CD4-positive, alpha-beta T cell (primary cell): ENCODE measurements at places on chromosomes 3 and 15. TPM values are rescaled to one million over a fixed set of nuclear protein-coding genes. Genes with fewer than 3 reads are reported as not detected.

DNA sequence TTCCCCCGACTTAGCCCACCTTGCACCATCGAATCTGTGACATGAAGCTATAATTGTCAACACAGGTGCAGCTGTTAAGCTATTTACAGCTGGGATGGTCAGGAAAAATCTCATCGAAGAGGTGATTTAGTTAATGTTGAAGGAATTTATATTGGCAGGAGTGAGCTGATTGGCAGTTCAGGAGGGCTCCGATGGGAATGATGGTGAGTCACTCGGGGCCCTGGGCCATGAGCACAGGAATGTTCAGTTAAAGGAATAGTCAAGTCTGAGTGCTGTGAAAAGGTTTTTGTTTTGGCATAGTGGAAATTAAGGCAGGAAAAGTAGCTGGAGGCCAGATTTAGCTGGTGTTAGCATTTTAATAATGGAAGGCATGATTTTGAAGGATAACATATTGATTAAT is 95.7 kb downstream of the OXSM start:
- DNase-seq, result no peak

GRCh38 chr3:112572701-112573100 is 10.9 kb downstream of the SLC35A5 start:
- peak; percentile 20 for DNase-seq

DNA sequence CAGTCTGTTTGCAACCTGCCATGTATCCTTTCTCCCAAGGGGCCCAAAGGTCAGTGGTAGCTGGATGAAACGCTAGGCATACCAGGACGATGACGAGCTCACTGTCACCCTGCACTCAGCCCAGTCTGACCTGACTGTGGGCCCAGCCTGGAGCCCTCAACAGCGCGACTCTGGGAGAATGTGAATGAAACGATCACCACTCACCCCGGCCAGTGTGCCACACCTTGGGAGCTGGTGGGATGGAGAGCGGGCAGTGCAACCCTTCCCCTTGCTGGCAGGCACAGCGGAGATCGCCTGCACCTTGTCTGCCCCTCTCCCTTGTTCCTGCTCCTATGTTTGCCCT is 27.2 kb downstream of the SRPRB start:
- DNase-seq, result no peak

DNA sequence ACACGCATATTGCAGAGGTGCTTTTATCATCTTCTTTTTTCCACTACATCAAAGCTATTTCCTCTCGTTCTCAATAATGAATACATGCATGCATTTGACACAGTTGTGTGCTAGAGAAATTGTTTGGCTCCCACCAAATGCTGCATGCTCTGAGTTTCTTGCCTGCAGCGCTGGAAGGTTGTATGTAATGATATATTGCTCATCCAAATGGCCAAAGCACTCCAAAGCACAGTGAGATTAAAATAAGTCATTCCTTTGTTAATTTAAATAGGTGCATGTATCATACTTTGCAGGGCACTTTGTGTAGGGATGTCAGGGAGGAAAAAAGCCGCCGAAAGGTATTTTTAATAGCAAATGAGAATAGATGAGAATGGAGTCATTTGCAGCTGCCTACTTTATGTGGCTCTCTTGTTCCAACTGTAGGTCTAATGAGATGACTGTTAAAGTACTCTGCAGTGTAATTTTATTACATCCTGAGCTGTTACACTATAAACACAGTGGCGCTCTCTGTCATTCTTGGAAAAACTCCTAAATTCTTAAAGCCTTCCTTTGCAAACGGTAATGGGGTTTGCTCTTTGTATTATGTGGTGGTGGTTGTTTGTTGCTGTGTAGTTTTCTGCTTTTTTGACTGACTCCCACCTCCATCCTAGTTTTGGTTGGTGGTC is 56.9 kb upstream of the SKOR1 start:
- no peak for DNase-seq

DNA sequence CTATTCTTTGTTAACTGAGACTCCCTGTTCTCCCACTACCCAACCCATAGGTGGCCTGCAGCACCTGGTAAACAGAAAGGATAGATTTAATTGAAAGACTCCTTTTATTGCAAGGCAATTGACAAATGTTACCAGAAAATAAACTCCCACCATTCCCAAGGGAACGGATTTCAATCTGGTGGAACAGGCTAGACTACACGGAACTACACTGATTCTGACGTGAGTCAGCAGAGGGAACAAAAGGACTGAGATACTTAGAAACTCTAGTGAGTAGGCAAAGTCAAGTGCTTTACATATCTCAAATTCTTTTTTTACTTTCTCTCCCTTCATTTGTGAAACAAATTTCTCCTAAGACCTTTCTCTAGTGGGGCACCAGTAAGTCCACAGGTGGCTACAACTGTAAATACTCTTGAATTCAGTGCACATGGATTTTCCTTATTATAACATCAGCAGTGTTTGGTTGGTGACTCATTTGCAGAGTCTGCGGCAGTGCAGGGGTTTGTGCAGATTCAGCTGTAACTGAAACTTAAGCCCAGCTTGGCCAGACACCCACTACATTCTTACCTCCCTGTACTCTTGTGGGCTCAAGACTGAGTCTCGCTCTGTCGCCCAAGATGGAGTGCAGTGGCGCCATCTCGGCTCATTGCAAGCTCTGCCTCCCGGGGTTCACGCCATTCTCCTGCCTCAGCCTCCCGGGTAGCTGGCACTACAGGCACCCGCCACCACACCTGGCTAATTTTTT is 34.3 kb upstream of the PLSCR2 start:
- DNase-seq, result no peak

DNA sequence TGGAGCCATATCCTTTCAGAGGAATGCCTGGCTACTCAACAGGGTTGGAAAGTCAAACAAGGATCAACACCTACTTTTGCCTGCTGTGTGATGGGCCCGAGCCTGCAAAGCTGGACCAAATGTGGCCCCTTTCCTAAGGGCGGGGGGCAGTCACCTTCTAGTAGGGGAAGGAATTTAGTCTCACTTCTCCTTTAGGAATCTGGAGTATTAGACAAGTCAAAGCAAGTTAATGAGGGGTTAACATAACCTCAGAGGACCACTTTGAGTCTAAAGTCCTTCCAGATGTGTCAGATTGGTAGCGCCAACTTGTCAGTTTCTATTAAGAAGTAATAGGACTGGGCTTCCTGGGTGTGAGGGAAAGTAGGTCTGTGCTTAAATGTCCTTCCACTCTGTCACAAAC is 6.8 kb downstream of the EXOSC7 start:
- DNase-seq, result no peak

GRCh38 chr3:121970047-121970446 is 52.0 kb downstream of the ILDR1 start:
- no peak for DNase-seq

DNA sequence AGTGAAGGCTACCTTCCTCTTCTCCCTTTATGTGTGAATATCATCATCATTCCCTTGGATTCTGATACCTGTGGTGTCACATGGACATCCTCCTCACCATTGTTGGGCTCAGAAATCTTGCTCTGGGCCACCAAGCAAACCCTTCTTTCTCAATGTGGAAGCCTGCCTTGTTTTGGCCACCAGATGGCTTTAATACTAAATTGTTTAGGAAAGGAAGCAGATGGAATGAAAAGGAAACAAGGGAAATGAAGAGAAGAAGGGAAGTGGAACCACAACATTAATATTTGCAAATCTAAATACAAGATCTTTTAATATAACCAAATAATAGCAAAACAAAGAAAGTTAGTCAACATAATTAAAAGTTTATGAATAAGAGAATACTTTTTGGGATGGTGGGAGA is 14.0 kb downstream of the FAM227B start:
- no peak for DNase-seq

DNA sequence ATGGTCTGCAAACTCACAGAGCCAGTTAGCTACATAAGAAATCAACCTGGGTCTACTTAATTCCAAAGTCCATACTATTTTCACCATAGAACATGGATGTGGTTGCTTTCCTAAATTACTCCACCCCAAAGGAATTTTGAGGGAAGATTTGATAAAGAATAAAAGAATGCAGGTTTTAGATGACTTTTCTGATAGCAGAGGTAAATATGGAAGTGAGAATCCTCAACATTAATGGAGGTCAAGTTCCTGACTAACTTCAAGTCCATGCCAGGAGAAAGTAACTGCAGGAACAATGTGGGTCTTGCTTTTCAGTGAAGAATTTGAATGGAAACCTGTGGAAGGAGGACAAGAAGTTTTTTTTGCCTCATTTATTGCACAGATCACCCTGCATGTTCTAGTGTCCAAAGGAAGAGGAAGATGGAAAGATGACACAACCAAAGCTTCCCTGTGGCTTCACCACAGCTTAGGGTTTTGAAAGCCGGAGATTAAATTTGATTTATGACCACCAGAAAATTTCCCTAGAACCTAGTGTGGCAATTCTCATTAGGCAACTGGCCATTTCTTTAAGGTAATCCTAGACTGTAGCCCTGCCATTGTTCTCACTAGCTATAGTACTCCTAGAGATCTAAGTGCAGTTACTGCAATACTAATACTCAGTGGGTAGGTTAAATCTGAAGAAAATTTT is 429.7 kb downstream of the RAP2B start:
- DNase-seq, result no peak

DNA sequence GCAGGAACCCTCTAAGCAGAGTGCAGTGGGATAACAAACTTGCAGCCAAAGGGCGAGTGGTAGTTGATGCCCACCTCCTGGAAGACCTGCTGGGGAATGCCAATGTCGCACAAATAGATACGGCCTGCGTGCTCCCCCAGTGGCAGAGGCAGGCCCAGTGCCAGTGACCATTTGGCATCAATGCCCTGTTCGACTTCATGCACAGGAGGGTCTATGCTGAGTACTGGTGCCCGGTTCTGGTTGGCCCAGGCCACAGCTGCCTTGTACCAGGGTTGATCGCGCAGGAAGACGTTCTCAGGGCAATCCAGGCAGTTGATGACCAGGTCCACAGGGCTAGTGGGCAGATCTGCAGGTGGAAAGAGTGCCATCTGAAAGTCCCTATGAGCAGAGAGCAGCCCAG is 17.0 kb downstream of the CLK3 start:
- no peak for DNase-seq

- no peak for DNase-seq
Measured at GRCh38 chr15:45333550-45333949, 44.8 kb downstream of the GATM start.

- no peak for DNase-seq
Measured at GRCh38 chr3:196174652-196175051, 36.5 kb downstream of the ZDHHC19 start.

DNA sequence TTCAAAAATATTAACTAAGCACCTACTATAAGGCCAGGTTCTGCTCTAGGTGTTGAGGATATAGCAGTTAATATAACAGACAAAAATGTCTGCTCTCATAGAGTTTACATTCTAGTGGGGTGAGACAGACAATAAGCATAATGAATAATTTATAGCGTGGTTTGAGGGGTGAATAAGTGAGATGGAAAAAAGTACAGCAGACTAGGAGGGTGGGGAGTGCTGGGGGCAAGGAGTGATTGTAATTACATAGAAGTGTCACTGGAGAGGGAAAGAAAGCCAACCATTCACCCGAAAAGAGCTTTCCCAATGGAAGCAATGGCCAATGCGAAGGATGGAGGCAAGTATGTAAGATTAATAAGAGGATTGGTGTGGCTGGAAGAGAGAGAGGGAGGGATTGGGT is 552.9 kb upstream of the KCNMB2 start:
- DNase-seq, result no peak

DNA sequence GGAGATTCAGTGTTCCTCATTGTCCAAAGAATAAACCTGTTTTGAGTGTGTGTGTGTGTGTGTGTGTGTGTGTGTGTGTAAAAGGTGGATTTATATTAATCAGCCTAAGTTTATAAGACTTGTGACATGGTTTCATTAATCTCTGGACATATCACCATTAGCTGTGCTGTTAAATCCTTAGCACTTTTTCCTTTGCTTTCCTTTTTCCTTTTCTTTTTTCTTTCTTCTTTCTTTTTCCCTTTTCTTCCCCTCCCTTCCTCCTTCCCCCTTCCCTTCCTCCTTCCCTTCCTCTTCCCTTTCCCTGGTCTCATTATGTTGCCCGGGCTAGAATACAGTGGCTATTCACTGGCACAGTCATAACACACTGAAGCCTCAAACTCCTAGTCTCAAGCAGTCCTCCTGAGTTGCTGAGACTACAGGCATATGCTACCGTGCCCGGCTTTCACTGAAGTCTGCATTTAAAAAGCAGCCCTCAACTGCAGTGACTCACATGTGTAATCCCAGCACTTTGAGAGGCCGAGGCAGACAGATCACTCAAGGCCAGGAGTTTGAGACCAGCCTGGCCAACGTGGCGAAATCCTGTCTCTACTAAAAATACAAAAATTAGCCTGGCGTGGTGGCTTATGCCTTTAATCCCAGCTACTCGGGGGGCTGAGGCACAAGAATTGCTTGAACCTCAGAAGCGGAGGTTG is 28.6 kb upstream of the ITPKA start:
- no peak for DNase-seq

- DNase-seq, result peak; percentile 30
Measured at GRCh38 chr3:120348065-120348990, 826 bp downstream of the LRRC58 start.

- DNase-seq, result no peak
Measured at GRCh38 chr3:53073553-53074365, 27.9 kb upstream of the SFMBT1 start.

DNA sequence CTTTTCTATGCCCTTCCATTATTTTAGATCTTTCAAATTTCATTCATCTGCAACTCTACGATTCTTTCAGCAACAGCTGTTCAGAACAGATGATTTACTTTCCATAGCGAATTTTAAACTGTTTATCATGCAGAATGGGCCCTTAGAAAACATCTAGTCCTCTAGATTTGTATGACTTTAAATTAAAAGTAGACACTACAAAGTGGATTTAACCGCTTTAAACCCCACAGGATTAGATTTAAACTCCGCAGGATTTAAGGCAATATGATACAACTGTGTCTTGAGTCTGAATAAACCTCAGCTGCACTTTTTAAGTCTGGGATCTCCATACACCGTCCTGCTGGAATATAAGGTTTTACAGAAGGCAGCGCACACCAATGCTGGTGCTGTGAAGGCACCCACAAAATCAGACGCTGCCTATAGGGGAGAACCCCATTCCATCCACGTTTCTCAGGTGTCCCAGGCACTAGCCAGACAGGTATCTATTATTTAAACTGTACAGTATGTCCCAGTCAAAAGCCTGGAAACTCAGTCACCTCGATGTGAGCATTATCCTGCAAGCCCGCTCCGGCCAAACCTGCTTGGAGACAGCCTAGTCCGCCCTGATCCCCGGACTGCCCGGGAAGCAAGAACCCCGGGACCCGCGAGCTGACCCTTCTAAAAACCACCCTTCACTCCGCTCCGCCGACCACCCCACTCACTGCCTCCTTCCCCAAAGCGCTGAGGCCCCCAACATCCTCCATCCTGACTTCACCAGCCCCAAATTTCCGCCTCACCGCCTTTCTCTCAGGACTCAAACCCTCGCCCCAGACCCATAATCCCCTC is 768 bp downstream of the ANO10 start:
- peak; percentile 6 for DNase-seq

GRCh38 chr3:64395490-64395889 is 170.2 kb upstream of the PRICKLE2 start:
- DNase-seq, result no peak

- DNase-seq, result no peak
Measured at GRCh38 chr3:56970461-56970879, 90.0 kb upstream of the SPATA12 start.

CERS3 gene
- 1.8 TPM for total RNA-seq

GHRL gene
- 3.2 TPM for total RNA-seq

GPR62 gene
- total RNA-seq, result not detected

FGD5 gene
- total RNA-seq, result not detected

ACAP2 gene
- total RNA-seq, result 50.7 TPM

KLHL40 gene
- total RNA-seq, result not detected

TRH gene
- not detected for total RNA-seq

TMEM207 gene
- total RNA-seq, result not detected
